ENCODE measurements at places on chromosomes 7 and 10. TPM values are rescaled to one million over a fixed set of nuclear protein-coding genes. Genes with fewer than 3 reads are reported as not detected.

DNA sequence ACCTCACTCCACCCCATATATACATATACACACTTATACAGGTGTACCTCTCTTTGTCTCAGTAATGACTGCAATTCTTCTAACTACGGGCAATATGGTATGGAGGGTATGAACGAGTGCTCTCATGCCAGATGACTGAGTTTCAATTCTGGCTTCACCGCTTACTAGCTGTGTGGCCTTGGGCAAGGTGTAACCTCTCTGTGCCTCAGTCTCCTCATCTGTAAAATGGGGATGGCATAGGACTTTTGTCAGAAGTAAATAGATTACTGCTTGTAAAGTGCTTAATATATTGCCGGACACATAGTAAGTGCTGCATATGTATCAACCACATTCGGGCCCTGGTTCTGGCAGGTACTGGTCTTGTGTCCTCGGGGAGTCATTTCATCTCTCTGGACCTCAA is 60.1 kb upstream of the IFRD1 start:
- no peak overlapping the region for H3K4me3 ChIP-seq
- H3K36me3 ChIP-seq, result no peaks in the 10 kb centered on the region
- H3K27ac ChIP-seq, result no peak overlapping the region
- peaks cover 17% of the 10 kb centered on the region for H3K27me3 ChIP-seq
- no peak for DNase-seq

Gene C10orf53
- not detected for total RNA-seq

Gene NEURL1
- 1.6 TPM for total RNA-seq

DNA sequence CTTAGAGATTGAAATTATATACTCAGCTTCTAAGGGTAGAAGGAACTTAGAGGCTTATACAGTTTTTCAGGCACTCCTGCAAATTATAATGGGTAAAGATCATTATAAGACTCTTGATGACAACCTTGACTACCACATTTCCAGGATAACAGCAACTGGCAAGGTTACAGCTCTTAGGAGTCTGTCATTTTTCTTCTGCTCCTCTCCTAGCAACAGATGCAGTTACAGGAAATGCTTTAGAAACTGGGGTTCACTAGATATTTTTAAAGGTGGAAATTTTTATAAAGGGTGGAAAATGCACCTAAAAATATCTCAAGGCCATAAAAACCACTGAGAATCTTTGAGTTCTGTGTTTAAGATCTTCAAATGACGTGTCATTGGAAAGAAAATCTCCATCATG is 185.8 kb downstream of the RELN start:
- no peaks in the 10 kb centered on the region for H3K4me1 ChIP-seq
- no peaks in the 10 kb centered on the region for H3K27me3 ChIP-seq
- no peaks in the 10 kb centered on the region for H3K36me3 ChIP-seq

Gene DHTKD1
- total RNA-seq, result 20.2 TPM

DNA sequence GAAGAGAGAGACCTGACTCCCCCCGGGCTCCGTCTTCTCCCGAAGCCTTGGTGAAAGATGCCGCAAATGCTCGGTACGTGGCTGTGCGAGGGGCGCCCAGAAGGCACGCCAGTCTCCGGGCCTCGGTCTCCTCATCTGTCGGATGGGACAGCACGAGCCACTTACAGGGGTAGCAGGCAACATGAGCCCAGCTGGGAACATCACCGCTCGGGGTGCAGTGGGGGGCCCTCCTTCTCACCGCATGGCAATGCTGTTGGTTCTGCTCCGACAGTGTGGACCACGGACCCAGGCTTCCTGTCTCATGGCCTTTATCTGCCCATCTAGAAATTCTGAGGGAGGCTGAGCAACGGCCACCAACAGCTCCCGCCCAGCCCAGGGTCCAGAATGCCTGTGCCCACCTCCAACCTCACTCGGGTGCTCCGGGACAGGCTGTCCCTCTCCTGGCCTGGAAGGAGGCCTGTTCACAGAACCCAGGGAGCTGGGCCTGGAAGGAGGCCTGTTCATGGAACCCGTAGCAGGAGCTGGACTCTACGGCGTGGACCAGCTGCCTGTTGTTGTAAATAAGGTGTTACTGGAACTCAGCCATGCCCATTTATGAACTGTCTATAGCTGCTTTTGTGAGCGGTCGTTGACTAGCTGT is 15.8 kb downstream of the ADAP1 start:
- peaks cover 18% of the 10 kb centered on the region for H3K27me3 ChIP-seq
- DNase-seq, result no peak
- H3K27ac ChIP-seq, result no peak overlapping the region
- H3K4me3 ChIP-seq, result no peak overlapping the region
- peaks cover 12% of the 10 kb centered on the region for H3K4me1 ChIP-seq
- H3K36me3 ChIP-seq, result peaks cover 2% of the 10 kb centered on the region

Gene UTF1
- not detected for total RNA-seq

Gene PTPRE
- total RNA-seq, result 24.1 TPM
